CD4-positive, alpha-beta T cell treated with Interleukin-2 at 100 ng/mL for 4 hours (primary cell): ENCODE measurements at places on chromosomes 6 and 20.

- DNase-seq: no peak
These were observed 1.0 kb downstream of the GMEB2 start for GRCh38 chr20:63625771-63626423.

DNA sequence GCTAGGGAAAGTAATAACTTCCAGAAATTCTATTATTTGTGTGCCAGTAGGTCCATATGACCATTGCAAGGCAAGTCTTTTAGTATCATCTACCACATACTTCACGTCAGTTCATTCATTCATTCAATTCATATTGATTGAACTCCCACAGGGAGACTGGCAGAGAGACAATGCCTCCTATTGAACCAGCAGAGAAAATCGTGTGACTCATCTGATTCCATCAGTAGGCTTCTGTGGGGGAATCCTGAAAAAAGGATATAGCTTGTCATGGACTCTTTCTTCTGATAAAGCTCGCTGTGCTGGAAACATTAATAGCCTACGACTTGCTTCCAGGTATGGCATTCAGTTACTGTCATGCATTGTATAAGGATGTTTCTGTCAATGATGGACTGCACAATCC lies 45.3 kb upstream of the CNR1 start:
- DNase-seq: no peak

DNA sequence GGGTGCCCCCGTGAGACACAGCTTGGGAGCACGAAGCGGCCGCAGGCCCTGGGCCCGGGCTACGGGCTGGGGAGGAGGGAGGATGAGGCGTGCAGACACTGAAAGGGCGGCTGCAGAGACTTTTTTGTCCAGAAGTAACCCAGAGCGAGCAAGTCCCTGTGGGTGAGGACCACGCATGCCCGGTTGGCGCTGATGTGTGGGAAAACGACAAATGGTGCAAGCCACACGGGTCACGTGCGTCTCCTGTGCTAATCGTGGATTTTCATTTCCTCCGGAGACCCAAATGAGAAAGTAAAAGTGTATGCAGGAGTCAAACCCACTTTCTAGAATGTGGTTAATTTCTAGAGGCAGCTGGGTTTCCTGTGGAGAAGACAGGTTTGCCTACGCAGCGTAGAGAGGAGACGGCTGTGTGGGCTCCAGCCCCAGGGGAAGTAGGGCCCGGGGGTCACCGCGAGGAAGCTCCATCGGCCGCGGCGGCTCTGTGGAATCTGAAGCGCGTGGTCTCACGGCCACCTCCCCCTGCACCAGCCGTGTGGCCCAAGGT lies 19.0 kb downstream of the DLL1 start:
- DNase-seq: peak; percentile 81

DNA sequence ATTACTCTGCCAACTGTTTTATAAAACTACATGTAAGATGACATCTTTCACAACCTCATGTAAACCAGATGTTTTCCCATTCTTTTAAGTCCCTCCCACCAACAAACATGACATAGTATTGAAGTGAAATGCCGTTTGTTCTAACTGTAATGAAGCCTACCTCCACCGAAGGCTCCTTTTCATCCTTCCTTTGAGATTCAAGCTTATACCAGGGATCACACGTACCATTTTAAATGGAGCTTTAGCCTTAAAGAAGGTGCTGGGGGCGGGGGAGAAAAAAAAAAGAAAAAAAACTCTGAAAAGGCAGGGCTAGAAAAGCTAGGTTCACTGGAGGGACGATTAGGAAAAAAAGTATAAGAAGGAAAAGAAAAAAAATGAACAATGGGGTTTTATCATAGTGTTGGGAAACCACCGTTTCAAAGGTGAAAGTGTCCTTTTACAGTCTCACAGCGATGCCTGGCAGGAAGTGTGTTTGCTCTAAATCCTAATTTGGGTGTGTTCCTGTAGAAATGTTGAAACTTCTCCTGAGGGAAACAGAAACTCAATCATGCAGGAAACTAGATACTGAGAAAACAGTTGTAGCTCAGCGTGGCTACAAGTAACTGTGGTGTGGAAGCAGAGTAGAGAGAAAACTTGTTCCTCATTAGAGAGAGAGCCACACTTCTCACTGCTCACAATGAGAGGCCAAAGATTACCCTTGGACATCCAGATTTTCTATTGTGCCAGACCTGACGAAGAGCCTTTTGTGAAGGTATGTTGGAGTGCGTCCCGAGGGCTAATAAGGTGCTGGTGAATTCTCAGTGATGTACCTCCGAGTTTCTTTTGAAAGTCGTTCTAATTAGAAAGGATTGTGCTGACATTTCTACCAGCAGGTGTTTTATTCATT lies 37.6 kb upstream of the HINT3 start:
- peak; percentile 67 for DNase-seq

DNA sequence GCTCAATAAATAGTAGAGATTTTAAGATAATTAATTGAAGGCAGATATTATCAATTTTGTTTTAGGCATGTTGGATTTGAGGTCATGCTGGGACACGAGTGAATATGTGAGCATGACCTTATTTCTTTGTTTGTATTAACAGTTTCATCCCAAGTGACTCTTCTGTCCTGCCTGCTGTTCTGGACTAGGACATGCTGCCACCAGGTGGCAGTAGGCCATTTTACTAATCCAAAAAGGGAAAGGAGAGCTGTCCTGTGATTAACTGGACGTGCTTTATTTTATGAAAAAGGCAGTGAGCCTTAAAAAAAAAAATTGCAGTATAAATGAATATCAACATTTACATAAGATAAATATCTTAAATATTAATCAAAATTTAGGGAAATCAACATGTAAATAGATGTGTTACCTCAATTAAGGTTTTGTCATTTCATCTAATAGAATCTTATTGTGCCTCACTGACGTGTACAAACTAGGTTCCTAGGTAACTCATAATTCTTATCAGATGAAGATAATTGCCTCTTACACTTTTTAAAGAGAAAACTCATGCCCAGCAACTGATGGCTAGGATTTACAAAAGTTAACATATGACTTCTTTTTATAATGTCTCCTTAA lies 49.8 kb downstream of the FRK start:
- peak; percentile 46 for DNase-seq

- DNase-seq: no peak
These were observed 1.3 kb downstream of the TRIM26 start for GRCh38 chr6:30211899-30212298.

GRCh38 chr20:57894522-57894921 lies 184.7 kb upstream of the PMEPA1 start:
- no peak for DNase-seq
